ENCODE measurements at places on chromosomes 6 and 20.

DNA sequence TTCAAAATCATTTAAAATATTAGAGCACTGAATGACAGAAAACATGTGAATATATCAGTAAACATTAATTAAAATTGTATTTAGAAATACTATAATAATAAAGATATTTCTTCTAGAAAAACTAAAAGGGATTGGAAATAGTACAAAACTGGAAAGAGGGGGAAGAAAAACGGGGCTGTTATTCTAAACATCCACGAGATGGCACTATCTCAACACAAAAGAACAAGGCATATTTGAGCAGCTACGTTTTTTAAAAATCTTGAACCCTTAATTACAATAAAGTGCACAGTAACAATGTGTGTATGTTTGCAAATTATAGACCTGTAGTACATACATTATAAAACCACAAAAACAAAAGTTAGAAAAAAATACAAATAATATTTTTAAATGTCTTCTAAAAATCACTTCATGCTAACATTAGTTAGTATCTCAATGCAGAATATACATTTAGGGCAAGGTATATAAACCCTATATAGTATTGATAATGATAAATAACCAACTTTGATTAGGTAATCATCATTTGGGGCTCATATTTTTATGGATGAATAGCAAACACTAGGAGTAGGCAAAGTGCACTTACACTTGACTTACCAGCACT lies 42.5 kb upstream of the PNISR start:
- no peak for DNase-seq

- no peak for DNase-seq
Observed at GRCh38 chr6:45772886-45773495, 242.7 kb downstream of the CLIC5 start.

DNA sequence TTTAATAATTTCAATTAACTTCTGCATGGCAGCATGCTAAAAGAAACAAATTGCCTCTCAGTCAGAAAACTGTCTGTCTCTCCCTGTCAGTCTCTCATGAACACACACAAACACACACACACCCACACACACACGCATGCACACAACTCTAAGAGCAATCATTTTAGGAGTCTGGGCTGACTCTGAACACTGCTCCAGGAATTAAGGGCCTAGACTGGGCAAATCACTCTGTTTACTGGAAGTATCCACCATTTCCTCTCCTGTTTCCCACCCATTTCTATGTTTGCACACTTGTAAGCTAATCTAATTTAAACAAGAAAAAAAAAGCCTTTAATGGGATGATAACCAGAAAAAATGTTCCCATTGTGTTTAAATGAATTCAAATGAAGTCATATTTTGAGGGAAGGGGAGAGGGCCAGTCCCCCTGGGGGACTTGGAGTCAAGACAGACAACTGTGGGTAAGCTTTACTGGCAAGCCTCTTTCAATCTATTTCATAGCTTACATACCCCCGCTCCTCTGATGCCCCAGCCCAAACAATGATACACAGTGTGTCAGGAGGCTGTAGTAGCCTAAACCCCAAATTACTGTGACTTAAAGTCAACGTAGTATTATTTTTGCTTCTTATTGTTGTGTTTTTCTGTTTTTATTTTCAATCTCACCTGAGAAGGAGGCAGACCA lies 447.8 kb upstream of the FLRT3 start:
- no peak for DNase-seq

DNA sequence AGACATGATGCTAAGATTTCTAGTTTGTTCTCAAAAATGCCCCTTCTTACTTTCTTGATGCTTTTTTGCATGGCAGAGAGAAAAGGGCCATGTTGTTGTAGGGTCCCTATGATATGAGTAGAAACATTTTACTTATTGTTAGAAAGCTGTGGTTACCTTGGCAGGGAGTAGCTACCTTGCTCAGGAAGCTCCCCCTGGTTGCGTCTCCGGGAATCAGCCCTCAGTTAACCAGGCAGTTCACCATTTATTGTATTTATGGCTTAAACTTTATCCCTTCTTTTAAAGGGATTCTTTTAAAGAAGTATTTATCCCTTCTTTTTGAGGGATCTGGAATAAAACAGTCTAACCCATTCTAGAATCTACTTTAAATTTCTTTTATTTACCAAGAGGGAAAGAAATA lies 113.9 kb upstream of the PROKR2 start:
- no peak for DNase-seq

DNA sequence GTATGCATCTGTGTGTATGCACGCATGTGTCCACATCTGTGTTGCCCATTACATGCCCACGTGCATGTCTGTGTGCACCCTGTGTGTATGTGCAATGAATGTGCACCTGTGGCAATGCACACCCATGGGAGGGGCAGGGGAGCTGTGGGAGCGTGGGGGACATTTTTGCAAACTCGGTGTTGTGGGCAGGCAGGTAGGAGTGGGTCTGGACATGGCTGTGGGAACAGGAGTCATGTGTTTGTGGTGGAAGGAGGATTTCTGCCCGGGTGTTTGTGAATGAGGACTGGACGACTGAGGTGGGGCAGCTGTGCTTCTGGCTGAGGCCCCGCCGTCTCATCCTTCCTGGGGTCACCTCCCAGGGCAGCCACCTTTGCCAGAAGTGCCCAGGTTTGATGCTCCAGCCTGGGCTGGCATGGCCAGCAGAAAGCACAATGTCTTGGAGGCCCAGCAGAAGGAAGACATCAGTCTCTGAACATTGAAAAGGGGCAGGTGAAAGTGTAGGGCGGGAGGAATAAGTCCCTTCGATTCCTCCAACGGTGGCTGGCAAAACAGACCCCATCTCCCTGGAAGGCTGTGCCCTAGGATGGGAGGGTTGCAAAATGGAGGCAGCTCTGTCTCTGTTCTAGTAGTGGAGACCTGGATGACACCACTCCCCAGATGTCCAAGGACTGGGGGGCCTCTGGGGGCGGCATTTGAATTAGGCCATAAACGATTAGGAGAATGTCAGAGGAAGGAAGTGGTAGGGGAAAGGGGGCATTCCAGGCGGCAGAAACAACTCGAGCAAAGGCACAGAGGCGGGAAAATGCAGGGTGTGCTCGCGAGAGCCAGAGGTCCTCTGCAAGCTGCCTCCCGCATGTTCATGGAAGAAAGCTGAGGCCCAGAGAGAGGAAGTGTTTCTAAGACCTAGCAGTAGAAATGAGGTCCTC lies 19.1 kb upstream of the ARMC12 start:
- no peak for DNase-seq

DNA sequence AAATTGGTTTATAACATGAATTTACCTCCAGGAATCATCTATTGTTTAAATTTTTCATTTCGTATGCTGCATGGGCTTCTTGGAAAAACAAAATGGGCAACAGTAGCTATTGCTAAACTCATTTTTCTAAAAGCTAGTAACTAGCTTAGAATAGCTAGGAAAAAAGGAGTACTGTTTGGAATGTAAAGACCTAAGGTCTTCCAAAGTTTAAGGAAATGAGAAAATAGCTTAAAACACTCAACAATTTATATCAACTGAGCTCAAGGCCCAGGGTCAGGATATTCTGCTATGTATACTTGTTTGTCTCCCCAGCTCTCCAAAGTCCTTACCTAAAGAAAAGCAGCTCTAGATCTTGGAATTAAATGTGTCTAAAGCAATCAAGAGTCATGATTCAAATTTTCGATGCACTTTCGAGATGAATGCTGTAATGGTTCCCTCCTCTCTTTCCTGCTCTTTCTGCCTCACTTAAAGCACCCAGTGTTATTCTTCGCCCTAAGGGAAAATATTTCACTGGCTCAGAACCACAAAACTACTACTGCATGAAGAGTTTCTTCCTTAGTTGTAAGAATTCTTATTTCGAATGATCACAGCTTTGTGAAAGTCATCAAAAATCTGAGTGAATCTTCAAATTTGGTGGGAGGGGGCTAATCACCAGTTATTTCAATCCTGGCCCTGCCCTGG lies 41.6 kb downstream of the LYRM4 start:
- DNase-seq = no peak

- DNase-seq = no peak
Observed at GRCh38 chr6:150717419-150717818, 117.7 kb downstream of the PLEKHG1 start.

DNA sequence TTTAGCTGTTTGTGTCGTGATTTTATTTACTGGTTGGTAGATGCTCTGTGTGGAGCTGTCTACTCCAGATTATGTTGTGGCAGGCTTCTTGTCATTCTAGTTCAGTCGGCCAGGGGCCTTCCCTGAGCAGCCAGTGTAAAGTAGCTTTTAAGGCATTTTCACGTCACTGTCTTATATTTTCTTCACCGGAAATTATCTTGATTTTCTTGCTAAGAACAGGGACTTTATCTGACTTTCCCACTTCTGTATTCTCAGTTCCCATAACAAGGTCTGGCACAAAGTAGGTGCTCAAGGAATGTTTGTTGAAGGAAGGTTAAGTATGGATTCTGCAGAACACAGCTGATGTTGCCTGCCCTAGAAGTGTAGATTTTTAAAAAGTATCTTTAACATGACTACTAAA lies 868 bp downstream of the LTV1 start:
- no peak for DNase-seq

DNA sequence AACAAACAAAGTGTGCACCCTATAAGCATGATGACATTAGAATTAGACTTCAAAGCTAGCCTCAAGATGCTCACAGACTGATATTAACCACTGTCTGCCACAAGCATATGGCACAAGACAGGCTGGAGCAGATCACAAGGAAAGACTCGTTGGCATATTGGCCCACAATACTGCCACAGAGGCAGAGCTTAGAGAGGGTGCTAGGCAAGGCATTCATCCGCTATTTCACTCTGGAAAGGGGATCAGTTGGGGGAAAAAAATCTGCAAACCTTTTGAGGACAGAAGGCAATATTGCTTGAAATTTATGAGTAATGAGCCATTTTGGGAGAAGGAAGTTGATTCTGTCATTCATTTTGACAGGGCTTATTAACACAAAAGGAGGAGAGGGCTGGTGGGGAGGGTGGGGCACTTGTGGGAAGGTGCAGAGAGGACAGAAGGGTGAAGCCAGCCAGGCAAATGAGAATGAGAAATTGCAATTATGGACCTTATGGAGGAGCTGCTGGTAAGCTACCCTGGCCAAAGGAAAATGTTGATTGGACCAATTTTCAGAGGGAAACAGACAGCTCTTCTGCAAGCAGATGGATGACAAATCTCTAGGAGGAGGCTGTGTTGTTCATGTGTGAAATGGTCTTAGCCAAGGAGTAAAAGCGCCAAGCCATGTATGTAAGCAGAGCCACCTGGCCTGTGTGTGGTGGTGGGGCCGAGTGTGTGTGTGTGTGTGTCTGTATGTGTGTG lies 187.7 kb downstream of the GMPR start:
- DNase-seq = no peak

DNA sequence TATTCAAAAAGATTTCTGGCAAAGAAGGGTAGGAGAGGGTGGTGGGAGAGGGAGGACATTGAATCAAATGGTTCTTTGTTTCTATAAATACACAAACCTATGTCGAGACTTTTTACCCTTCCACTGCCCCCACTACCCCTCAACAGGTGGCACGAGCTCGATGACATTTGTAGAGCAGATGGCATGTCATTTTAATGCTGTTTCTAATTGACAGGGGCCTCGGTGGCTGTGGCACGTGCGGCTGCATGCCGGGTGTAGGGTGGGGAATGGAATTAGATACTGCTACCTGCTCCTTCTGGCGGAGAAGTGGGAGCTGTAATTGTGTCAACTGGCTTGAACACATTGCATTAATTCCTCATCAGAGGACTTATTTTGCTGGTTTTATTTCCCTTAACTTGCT lies 29.1 kb upstream of the SASH1 start:
- no peak for DNase-seq

GRCh38 chr6:137019476-137020272 lies 25.1 kb downstream of the IL20RA start:
- no peak for DNase-seq

- peak; percentile 7 for DNase-seq
Observed at GRCh38 chr6:43308101-43308989, at the start of gene CRIP3. Gene CRIP3 (minus strand): TSS chr6:43308826. CDS start chr6:43308792, 34 bp downstream.

GRCh38 chr6:79250107-79250514 lies 15.6 kb upstream of the HMGN3 start:
- no peak for DNase-seq

DNA sequence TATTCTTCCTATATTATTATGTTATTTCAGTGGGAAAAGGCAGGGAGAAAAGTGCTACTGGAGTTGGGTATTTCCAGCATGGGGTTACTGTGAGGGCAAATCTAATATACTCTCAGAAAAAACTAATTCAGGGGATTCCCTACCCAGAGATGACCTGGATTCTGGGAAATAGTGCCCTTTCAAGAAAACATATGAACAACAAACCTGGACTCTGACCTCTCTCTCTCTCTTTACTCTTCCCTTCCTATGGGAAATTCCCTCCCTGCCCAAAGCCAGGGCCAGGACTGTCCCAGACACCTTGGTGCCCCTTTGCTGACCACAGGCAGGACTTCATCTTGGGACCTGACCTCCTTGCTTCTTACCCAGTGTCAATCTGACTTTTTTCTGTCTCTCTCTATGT lies 1.6 kb upstream of the UBD start:
- DNase-seq = no peak

DNA sequence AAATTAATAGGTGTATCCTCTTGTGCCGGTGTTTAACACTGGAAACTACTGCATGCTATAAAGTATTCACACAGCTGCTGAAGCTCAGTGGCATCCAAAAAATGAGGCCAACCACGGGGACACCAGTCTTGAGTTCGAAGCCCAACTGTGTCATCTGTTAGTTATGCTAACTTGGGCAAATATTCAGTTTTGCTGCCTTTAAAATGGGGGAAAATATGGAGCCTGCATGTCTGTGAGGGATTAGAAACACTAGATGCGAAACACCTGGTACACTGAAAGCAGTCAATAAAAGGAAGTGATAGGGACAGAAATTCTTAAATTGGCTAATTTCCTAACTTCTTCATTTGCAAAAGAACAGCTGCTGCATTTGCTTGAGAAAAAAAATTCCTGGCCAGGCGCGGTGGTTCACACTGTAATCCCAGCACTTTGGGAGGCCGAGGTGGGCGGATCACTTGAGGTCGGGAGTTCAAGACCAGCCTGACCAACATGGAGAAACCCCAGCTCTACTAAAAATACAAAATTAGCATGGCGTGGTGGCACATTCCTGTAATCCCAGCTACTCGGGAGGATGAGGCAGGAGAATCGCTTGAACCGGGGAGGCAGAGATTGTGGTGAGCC lies 36.6 kb upstream of the MLIP start:
- DNase-seq = no peak

- DNase-seq = no peak
Observed at GRCh38 chr6:140809694-140810101, 1323.0 kb upstream of the GJE1 start.

GRCh38 chr6:144364782-144365181 lies 79.6 kb downstream of the UTRN start:
- no peak for DNase-seq

DNA sequence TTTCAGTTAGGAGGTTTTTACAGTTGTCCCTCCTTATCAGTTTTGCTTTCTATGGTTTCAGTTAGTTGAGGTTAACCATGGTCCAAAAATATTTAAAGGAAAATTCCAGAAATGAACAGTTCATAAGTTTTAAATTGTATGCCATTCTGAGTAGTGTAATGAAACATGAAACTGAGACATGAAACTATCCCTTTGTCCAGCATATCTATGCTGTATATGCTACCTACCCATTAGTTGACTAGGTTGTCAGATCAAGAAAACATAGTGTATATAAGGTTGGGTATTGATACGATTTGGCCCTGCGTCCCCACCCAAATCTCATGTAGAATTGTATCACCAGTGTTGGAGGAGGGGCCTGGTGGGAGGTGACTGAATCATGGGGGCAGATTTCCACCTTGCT lies 39.1 kb downstream of the VGLL2 start:
- no peak for DNase-seq

- no peak for DNase-seq
Observed at GRCh38 chr20:37697314-37697713, 3.5 kb downstream of the CTNNBL1 start.
